ENCODE measurements at places on chromosomes 3 and 15.

DNA sequence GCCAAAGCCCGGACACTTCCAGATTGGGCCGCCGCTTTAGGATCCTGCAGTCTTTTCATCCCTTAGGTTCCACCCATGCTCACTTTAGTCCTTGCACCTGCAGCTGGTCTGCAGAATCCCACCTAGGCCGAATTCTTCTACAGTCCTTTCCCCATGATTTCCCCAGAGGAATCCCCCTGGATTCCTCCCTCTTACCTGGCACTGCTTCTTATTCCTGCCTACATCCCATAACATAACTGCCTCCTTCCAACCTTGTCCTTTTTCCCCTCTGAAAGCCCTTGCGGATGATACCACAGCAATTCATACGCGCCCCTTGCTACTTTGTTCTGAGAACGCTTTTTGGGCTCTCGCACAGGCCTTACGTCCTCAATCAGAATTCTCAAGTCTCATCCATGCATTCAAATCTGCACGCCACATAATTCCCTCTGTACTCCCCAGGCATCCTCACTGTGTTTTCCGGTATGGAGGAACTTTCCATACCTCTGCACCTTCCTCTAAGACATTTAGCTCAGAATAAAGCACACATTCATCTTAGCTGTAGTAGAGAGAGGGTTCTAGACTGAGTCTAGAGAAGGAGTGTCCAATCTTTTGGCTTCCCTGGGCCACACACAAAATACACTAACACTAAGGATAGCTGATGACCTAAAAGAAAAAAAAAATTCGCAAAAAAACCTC lies 619 bp downstream of the EIF2AK4 start:
- peaks cover 2% of the 10 kb centered on the region for H3K36me3 ChIP-seq
- DNase-seq = no peak
- H3K4me1 ChIP-seq = peaks cover 26% of the 10 kb centered on the region
- H3K4me3 ChIP-seq = peak overlapping the region; percentile 95
- H3K27me3 ChIP-seq = peaks cover 11% of the 10 kb centered on the region

- H3K36me3 ChIP-seq = no peaks in the 10 kb centered on the region
- no peak overlapping the region for H3K27ac ChIP-seq
- DNase-seq = no peak
- peaks cover 22% of the 10 kb centered on the region for H3K27me3 ChIP-seq
- no peak overlapping the region for H3K4me3 ChIP-seq
These were observed 87.3 kb upstream of the ROPN1 start for GRCh38 chr3:124078953-124079911.

- H3K36me3 ChIP-seq = peaks cover 29% of the 10 kb centered on the region
- DNase-seq = no peak
- H3K4me1 ChIP-seq = peaks cover 61% of the 10 kb centered on the region
- H3K4me3 ChIP-seq = no peak overlapping the region
- no peak overlapping the region for H3K27ac ChIP-seq
These were observed 7.6 kb downstream of the NSUN3 start for GRCh38 chr3:94070341-94070911.

DNA sequence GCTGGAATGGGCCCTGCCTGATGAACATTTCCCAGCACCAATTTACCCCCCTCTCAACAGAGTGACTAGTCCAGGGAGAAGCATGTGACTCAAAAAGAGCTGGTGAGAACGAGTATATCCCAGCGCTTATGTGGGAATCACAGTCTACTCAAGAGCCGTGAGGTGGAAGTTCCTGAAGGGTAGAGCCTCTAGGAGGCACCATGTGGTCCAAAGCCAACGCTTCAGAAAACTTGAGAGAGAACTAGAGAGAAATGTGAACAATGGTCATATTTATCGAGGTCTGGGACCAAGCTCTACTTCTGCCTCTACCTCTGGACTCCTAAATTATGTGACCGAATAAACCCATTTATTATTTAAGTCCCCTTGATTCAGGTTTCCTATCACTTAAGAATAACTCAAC lies 111.0 kb upstream of the RAP2B start:
- no peaks in the 10 kb centered on the region for H3K4me1 ChIP-seq
- H3K27me3 ChIP-seq = no peaks in the 10 kb centered on the region
- H3K36me3 ChIP-seq = no peaks in the 10 kb centered on the region
- H3K4me3 ChIP-seq = no peak overlapping the region
- DNase-seq = no peak

DNA sequence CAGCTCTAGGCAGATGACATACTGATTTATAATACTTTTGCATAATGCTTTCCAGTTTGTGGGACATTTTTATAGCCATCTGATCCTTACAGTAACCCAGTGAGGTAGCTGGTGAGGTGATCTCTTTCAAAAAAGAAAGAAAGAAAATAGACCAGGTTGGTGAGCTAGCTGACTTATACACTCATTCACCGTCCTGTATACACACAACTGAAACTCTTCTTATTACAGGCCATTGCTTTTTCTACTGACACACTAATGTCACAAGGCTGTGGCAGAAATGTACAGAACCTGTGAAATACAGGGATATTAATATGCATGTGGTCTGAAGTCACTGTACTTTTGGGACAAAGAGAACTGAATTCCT lies 150.2 kb upstream of the BHLHE40 start:
- no peak overlapping the region for H3K4me3 ChIP-seq
- H3K27me3 ChIP-seq = no peaks in the 10 kb centered on the region
- H3K27ac ChIP-seq = no peak overlapping the region
- peaks cover 71% of the 10 kb centered on the region for H3K4me1 ChIP-seq
- DNase-seq = no peak

DNA sequence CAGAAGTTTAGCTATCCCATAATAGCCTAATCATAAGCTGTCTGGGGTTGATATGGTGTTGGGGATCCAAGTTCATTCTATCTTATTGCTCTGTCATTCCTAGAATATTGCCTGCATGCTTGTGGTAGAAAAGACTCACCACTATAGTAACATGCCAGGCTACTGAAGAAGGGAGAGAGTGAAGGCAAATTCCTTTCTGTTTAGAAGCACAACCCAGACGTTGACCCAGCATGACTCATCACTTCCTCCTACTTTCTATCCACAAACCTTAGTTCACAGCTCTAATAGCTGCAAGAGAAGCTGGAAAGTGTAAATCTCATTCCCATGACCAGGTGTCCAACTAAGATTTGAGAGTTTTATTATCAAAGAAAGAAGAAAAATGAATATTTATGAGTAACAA lies 57.8 kb upstream of the NMD3 start:
- peaks cover 4% of the 10 kb centered on the region for H3K27me3 ChIP-seq
- H3K36me3 ChIP-seq = peaks cover 5% of the 10 kb centered on the region

- no peaks in the 10 kb centered on the region for H3K36me3 ChIP-seq
- H3K4me3 ChIP-seq = no peak overlapping the region
- no peaks in the 10 kb centered on the region for H3K27me3 ChIP-seq
- no peak overlapping the region for H3K27ac ChIP-seq
- DNase-seq = no peak
- peaks cover 40% of the 10 kb centered on the region for H3K4me1 ChIP-seq
These were observed 482.6 kb upstream of the TPRG1 start for GRCh38 chr3:188689101-188689574.

DNA sequence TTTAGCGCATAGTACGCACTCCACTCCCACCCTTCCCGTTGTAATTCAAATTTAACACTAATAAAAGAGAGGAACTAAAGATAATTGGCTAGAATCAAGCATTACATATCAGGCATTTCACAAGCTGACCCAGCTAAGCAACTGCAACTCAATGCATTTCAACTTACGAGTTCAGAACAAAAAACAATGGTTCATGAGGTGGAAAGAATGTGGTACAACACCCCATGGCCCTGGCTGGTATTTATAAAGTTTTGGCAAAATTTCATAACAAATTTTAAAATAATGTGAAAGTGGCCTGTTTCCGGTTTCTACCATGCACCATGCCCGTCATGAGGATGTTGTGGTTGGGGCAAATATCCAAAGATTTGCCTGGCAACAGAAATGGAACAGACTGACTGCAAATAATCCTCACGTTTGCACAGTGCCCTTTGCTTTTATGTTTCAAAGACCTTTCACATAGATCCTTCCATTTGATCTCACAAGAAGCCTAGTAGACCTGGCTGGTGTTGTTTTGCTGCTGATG lies 455.3 kb upstream of the NR2F2 start:
- no peaks in the 10 kb centered on the region for H3K27me3 ChIP-seq
- H3K36me3 ChIP-seq = no peaks in the 10 kb centered on the region
- no peak for DNase-seq
- H3K27ac ChIP-seq = no peak overlapping the region
- H3K4me1 ChIP-seq = peaks cover 12% of the 10 kb centered on the region
- no peak overlapping the region for H3K4me3 ChIP-seq

GRCh38 chr15:59833366-59833765 lies 144.2 kb upstream of the BNIP2 start:
- H3K27ac ChIP-seq = no peak overlapping the region
- no peaks in the 10 kb centered on the region for H3K36me3 ChIP-seq
- peaks cover 5% of the 10 kb centered on the region for H3K27me3 ChIP-seq

DNA sequence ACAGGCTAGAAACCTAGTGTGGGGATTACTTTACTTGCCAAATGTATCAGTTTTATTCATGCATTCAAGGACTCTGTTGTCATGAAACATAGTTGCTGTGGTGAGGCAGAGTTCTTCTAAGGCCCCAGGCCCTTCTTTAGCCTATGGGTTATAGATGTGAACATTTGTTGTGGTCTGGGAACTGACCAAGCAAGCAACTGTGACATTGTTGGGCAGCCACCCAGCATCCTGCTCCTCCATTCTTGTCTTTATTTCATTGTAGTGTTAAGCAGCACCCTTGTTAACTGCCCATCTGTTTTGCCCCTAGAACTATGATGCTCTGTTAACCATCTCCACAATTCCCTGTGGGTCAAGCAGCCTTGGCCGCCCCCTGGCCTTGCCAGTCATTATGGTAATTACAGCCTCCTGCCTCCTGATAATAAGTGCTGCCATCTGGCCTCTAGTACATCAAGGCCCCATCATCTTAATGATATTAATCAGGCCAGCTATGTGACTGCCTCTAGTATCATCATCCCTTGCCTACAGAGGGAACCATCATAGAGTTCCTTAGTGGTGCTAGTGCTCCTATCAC lies 12.2 kb upstream of the IFT57 start:
- H3K27me3 ChIP-seq = no peaks in the 10 kb centered on the region
- no peak overlapping the region for H3K4me3 ChIP-seq
- no peaks in the 10 kb centered on the region for H3K4me1 ChIP-seq
- peaks cover 8% of the 10 kb centered on the region for H3K36me3 ChIP-seq
- DNase-seq = no peak

- no peak for DNase-seq
- no peaks in the 10 kb centered on the region for H3K27me3 ChIP-seq
- H3K27ac ChIP-seq = no peak overlapping the region
- no peaks in the 10 kb centered on the region for H3K36me3 ChIP-seq
- no peaks in the 10 kb centered on the region for H3K4me1 ChIP-seq
These were observed 12.5 kb upstream of the CAMKV start for GRCh38 chr3:49882166-49882565.

DNA sequence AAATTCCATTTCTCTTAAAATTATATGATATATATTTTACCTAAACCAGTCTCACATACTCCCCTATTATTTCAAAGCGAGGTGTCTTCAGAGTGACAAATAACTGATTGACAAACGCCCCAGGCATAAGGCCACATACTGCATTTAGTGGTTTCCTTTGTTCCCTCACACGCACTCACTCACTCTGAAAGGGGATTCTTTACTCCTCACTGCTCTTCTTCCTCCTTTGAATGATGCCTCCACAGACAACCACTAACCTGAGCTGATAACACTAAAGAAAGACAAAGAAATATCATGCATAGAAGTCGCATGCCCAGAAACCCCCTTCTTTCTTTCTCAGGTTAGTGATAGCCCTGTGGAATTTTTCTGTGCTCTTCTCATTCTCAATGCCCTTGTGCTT lies 24.1 kb upstream of the BBX start:
- H3K4me3 ChIP-seq = no peak overlapping the region
- no peak overlapping the region for H3K27ac ChIP-seq
- no peaks in the 10 kb centered on the region for H3K27me3 ChIP-seq
- no peak for DNase-seq
- no peaks in the 10 kb centered on the region for H3K4me1 ChIP-seq

DNA sequence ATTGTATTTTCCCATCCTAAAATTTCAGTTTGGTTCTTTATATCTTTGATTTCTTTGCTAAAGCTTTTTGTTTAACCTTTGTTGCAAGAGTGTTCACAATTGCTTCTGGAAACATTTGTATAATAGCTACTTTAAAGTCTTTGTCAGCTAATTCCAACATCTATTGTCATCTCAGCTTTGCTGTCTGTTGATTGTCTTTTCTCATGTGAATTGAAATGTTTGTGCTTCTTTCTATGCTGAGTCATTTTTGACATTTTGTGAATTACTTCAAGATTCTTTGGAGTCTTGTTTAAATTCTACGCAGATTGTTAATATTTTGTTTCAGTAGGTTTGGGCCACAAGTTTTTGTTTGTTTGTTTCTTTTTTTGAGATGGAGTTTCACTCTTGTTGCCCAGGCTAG lies 73.2 kb downstream of the SUCNR1 start:
- H3K4me3 ChIP-seq = no peak overlapping the region
- DNase-seq = no peak
- H3K27ac ChIP-seq = no peak overlapping the region

GRCh38 chr3:46480491-46481195 lies 15.9 kb upstream of the LTF start:
- no peak for DNase-seq
- no peaks in the 10 kb centered on the region for H3K4me1 ChIP-seq
- H3K36me3 ChIP-seq = peaks cover 1% of the 10 kb centered on the region
- no peak overlapping the region for H3K4me3 ChIP-seq
- no peak overlapping the region for H3K27ac ChIP-seq

DNA sequence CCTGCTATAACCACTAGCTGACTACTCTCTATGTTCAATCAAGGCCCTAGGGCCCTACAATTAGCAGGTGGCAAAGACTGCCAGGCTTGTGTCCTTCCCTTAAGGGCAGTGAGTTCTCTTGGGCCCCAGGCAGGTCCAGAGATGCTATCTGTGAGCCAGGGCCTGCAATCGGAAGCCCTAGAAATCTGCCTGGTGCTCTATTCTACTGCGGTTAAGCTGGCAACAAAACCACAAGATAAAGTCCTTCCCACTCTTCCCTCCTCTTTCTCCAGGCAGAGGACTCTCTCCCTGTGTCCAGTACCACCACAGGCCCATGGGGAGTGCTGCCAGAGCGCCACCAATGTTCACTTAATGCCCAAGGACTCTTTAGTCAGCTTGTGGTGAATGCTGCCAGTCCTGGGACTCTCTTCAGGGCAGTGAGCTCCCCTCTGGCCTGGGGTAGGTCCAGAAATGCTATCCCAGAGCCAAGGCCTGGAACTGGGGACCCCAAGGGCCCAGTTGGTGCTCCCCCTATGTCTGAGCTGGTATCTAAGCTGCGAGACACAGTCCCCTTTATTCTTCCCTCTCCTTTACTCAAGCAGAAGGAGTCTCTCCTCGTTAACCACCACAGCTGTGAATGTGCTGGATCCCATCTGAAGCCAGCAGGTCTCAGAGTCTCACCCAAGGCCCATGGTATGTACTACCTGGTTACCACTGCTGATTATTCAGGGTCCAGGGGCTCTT lies 34.7 kb downstream of the XXYLT1 start:
- no peaks in the 10 kb centered on the region for H3K4me1 ChIP-seq
- no peaks in the 10 kb centered on the region for H3K27me3 ChIP-seq
- no peak overlapping the region for H3K27ac ChIP-seq
- peaks cover 9% of the 10 kb centered on the region for H3K36me3 ChIP-seq

GRCh38 chr3:30349507-30349906 lies 256.9 kb upstream of the TGFBR2 start:
- no peak for DNase-seq
- H3K4me1 ChIP-seq = peaks cover 17% of the 10 kb centered on the region
- H3K27me3 ChIP-seq = peaks cover 13% of the 10 kb centered on the region
- H3K36me3 ChIP-seq = no peaks in the 10 kb centered on the region
- no peak overlapping the region for H3K4me3 ChIP-seq
